GM12878 (cell line): ENCODE measurements at places on chromosomes 7 and 10. TPM values are rescaled to one million over a fixed set of nuclear protein-coding genes. Genes with fewer than 3 reads are reported as not detected.

GRCh38 chr10:71044720-71045119 is 156.4 kb upstream of the PCBD1 start:
- no peaks in the 10 kb centered on the region for H3K36me3 ChIP-seq
- no peak overlapping the region for H3K4me3 ChIP-seq
- H3K27ac ChIP-seq: no peak overlapping the region
- H3K4me1 ChIP-seq: no peaks in the 10 kb centered on the region
- peaks cover 10% of the 10 kb centered on the region for H3K27me3 ChIP-seq
- DNase-seq: no peak

- H3K4me3 ChIP-seq: no peak overlapping the region
- no peaks in the 10 kb centered on the region for H3K36me3 ChIP-seq
- H3K4me1 ChIP-seq: peaks cover 18% of the 10 kb centered on the region
- no peak overlapping the region for H3K27ac ChIP-seq
- H3K27me3 ChIP-seq: no peaks in the 10 kb centered on the region
Measured at GRCh38 chr7:20021831-20022230, 195.4 kb downstream of the MACC1 start.

- H3K4me3 ChIP-seq: no peak overlapping the region
- DNase-seq: no peak
- no peaks in the 10 kb centered on the region for H3K36me3 ChIP-seq
- no peaks in the 10 kb centered on the region for H3K27me3 ChIP-seq
Measured at GRCh38 chr7:95863-96260, 96.5 kb upstream of the FAM20C start.

- H3K36me3 ChIP-seq: no peaks in the 10 kb centered on the region
- peak overlapping the region; percentile 87 for H3K4me3 ChIP-seq
- H3K27ac ChIP-seq: peak overlapping the region; percentile 73
- no peak for DNase-seq
- no peaks in the 10 kb centered on the region for H3K27me3 ChIP-seq
- H3K4me1 ChIP-seq: peaks cover 42% of the 10 kb centered on the region
Measured at GRCh38 chr7:43758822-43759683, 573 bp downstream of the BLVRA start.

GRCh38 chr10:77637532-77638320 is at the start of gene KCNMA1:
TSS of gene KCNMA1 (minus strand) at chr10:77637808.
- H3K27me3 ChIP-seq: no peaks in the 10 kb centered on the region; the same call in 1 of the 2 replicates
- H3K27ac ChIP-seq: no peak within 1 kb of the TSS
- DNase-seq: no peak
- no peak within 1 kb of the TSS for H3K4me3 ChIP-seq
- no peaks in the 10 kb centered on the region for H3K4me1 ChIP-seq
- H3K36me3 ChIP-seq: no peaks in the 10 kb centered on the region

DNA sequence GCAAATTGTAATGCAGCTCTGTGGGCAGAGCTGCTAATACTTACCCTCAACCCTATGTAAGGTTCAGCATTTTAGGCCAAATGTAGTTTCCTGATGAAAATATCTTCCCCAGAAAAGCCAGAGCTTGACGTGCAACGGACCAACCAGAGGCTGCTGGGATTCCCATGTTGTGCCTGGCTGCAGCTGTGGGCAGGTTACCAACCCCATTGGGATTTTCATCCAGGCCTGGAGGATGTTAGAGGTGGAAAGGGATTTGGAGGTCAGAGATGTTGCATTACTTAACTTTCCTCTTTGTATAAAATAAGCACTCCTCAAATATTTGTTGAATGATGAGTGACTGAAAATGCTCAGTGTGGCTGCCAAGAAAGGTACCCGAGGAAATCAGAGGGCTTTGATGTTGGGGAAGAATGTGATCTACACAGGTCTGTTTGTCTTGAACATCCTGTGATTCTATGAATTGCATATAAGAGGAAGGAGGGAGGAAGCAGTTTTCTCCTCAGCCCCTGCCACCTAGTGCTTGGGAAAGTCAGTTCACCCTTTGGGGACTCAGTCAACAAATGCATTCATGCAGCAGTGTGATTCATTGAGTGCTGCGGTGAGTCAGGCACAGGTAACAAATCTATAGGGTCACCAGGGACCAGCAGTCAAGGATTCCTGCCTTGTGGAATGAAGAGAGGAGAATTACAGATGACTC is 487.2 kb downstream of the RPS24 start:
- DNase-seq: no peak
- H3K4me3 ChIP-seq: no peak overlapping the region
- H3K27me3 ChIP-seq: no peaks in the 10 kb centered on the region
- H3K27ac ChIP-seq: no peak overlapping the region
- no peaks in the 10 kb centered on the region for H3K36me3 ChIP-seq
- H3K4me1 ChIP-seq: no peaks in the 10 kb centered on the region

DNA sequence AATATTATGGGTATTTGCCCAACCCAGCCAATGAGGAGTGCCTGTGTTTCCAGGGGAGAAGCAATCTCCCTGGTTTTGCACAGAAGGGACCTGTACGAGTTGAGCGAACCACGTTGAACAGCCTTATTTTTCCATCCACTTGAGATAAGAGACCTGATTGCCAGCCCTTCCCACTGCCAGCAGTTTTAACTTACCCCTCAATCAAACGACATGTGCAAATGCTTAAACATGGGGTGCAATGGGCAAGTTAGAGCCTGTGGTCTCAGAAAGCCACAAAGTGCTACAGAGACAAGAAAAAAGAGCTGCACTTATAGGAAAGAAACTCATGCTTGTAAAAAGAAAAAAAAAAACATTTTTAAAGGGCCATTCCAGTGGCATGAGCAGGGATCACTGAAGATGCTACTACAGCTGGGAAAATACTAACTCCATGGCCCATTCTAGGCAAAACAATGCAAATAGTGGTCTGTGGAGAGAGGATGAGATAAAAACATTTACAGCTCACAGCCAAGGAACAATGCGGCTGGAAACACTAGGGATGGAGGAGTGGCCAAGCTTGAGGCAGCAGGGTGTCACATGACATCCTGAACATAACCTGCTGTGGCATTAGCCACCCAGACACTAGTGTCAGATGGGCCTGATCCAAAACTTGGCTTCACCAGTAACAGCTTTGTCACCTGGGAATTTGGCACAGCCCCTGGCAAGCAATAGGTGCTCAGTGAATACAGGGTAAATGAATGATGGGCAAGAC is 162.8 kb downstream of the ELMO1 start:
- no peaks in the 10 kb centered on the region for H3K27me3 ChIP-seq
- H3K27ac ChIP-seq: no peak overlapping the region
- H3K36me3 ChIP-seq: no peaks in the 10 kb centered on the region
- peaks cover 11% of the 10 kb centered on the region for H3K4me1 ChIP-seq
- H3K4me3 ChIP-seq: no peak overlapping the region
- DNase-seq: no peak

DNA sequence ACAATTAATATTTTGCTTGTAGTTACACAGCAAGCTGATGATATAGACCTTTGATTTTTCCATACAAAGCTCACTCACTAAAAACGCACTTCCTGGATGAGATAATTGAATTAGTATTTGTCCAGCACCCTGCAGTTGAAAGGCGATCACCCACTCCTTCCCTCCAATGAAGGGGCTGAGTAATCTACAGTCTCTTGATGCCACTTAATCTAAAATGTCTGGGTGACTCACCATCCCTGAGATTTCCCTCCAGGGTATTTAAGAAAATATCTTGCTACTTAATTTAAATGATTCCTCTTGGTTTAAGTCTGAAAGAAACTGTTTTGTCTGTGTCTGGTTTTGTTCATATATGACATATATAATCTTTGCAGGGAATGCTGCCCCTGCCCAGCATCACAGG is 515.3 kb downstream of the GRID1 start:
- H3K4me3 ChIP-seq: no peak overlapping the region
- DNase-seq: no peak
- no peaks in the 10 kb centered on the region for H3K4me1 ChIP-seq
- no peaks in the 10 kb centered on the region for H3K36me3 ChIP-seq

- peak overlapping the region; percentile 11; the same call in 1 of the 2 replicates for H3K4me3 ChIP-seq
Measured at GRCh38 chr10:109912335-109913281, 10.7 kb downstream of the XPNPEP1 start.

DNA sequence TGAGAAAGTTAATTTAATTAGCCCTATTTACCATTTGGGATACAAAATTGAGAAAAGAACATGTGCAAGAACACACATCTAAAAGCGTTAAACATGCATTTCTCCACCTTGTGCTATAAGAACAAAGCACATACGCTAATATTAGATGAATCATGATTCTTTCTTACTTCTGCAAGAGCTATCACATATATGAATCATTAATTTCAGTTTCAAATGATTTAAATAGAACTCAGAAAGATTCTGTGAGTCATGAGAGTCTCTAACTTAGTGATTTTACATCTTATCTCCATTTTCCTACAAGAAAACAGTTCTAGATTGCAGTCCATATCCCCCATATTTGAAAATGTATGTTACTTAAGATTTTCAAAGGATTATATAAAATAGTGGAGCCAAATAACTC is 173.9 kb downstream of the RNLS start:
- DNase-seq: no peak
- H3K36me3 ChIP-seq: no peaks in the 10 kb centered on the region
- peak overlapping the region; percentile 51 for H3K27ac ChIP-seq
- no peak overlapping the region for H3K4me3 ChIP-seq

DNA sequence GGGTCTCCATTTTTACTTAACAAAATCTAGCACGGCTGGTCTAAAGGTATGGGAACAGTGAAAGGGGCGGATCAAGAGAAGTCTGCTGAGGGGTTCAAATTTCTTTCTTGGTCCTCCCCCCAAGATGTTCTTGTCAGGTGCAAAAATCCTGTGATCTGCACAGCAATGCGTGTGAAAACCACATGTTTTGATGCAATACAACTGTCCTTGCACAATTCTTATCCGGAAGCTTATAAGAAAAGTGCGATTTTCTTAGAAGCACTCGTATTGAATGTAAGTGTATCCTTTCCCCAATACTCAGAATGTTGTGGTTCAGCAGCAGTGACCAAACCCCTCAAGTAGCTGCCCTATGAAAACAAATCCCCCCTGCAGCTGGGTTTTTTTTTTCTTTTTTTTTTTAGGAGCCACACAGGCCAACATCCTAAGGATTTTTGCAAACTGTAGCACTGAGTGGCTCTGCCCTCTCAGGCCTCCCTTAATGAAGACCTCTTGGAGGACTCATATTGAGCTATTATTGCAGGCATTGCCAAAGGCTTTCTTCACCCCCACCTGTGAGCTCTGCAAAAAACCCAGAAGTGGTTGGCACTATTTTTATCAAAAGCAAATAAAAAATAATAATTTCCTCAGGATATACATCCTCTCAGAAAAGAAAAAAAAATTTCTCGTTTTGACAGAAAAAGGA is 151.9 kb upstream of the ITGB1 start:
- peaks cover 2% of the 10 kb centered on the region; the same call in 1 of the 2 replicates for H3K27me3 ChIP-seq
- H3K4me1 ChIP-seq: no peaks in the 10 kb centered on the region
- no peak overlapping the region for H3K4me3 ChIP-seq
- DNase-seq: no peak
- no peak overlapping the region for H3K27ac ChIP-seq

DNA sequence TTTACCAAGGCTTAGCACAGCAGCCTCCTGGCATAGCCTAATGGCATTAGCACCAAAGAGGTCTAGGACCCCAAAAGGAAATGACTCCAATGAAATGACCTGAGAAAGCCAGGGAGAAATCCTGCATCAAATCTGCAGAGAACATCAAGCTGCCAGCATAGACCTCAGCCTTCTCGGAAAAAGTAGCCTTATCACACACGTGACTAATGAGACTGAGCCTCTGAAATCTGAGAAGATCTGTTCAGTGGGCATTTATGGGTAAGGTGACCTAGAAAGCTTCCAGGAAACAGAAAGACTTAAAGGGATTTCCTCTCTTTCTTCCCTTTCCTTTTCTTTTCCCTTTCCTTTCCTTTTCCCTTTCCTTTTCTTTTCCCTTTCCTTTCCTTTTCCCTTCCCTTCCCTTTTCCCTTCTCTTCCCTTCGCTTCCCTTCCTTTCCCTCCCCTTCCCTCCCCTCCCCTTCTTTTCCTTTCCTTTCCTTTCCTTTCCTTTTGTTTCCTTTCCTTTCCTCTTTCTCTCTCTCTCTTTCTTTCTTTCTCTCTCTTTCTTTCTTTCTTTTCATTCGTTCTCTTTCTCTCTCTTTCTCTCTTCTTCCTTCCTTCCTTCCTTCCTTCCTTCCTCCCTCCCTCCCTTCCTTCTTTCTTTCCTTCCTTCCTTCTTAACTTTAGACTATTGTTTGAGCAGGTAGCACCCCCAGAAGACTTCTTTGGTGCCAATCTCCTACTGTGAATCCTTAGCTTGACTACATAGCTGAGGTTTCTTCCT is 23.1 kb upstream of the PTTG1IP2 start:
- DNase-seq: no peak
- H3K27ac ChIP-seq: no peak overlapping the region
- H3K4me1 ChIP-seq: no peaks in the 10 kb centered on the region
- H3K27me3 ChIP-seq: no peaks in the 10 kb centered on the region
- no peak overlapping the region for H3K4me3 ChIP-seq

GRCh38 chr10:20265146-20265545 is 448.9 kb downstream of the PLXDC2 start:
- no peaks in the 10 kb centered on the region for H3K4me1 ChIP-seq
- DNase-seq: no peak
- no peaks in the 10 kb centered on the region for H3K27me3 ChIP-seq
- H3K4me3 ChIP-seq: no peak overlapping the region

- H3K4me1 ChIP-seq: 0 out of 2 replicates have a peak, but pooled peaks cover 5% of the 10 kb centered on the region
- no peaks in the 10 kb centered on the region for H3K27me3 ChIP-seq
- H3K36me3 ChIP-seq: no peaks in the 10 kb centered on the region
- no peak overlapping the region for H3K4me3 ChIP-seq
- H3K27ac ChIP-seq: no peak overlapping the region
- DNase-seq: peak; percentile 11
Measured at GRCh38 chr10:10677479-10677878, 340.2 kb upstream of the CELF2 start.

GRCh38 chr7:118104812-118105441 is 79.0 kb upstream of the LSM8 start:
- no peak overlapping the region for H3K4me3 ChIP-seq
- H3K36me3 ChIP-seq: no peaks in the 10 kb centered on the region
- no peaks in the 10 kb centered on the region for H3K4me1 ChIP-seq
- no peak overlapping the region for H3K27ac ChIP-seq
- H3K27me3 ChIP-seq: no peaks in the 10 kb centered on the region

- H3K4me3 ChIP-seq: no peak overlapping the region; the same call in 1 of the 2 replicates
- no peaks in the 10 kb centered on the region for H3K36me3 ChIP-seq
- peak; percentile 64 for DNase-seq
- no peaks in the 10 kb centered on the region for H3K27me3 ChIP-seq
- peak overlapping the region; percentile 36 for H3K27ac ChIP-seq
Measured at GRCh38 chr10:75606203-75606779, 174.9 kb downstream of the LRMDA start.

DNA sequence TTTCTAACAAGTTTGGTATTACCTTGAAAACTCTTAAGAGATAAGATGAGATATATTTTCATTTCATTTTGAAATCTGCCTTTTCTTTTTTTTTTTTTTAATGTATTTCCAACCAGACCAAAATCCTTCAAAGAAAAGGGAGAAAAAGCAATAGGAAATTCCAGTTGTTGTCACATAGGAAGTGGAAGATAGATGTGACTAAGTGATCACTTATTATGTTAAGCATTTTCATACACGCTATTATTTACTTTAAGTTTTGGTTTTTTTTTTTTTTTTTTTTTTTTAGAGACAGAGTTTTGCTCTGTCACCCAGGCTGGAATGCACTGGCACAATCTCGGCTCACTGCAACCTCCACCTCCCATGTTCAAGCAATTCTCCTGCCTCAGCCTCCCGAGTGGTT is 197.2 kb upstream of the FRMD4A start:
- no peak overlapping the region for H3K4me3 ChIP-seq
- no peak for DNase-seq
- no peaks in the 10 kb centered on the region for H3K27me3 ChIP-seq
- peaks cover 12% of the 10 kb centered on the region; the same call in 1 of the 2 replicates for H3K36me3 ChIP-seq
- H3K27ac ChIP-seq: no peak overlapping the region

TEX36 gene
- total RNA-seq: not detected in 2 replicates

COA1 gene
- total RNA-seq: 83.1 and 84.9 TPM in 2 replicates

SYNPO2L gene
- total RNA-seq: 2.3 and 2.6 TPM in 2 replicates

GRID2IP gene
- total RNA-seq: not detected in 2 replicates

MRPS16 gene
- 160 and 170 TPM in 2 replicates for total RNA-seq

FBXL13 gene
- total RNA-seq: 0.16 and 0.95 TPM in 2 replicates

LAMB4 gene
- total RNA-seq: not detected in 2 replicates

ZNF853 gene
- 0.11 and 0.13 TPM in 2 replicates for total RNA-seq
